ENCODE measurements at places on chromosomes 1 and 21.

GRCh38 chr1:178738780-178739179 lies 13.7 kb downstream of the RALGPS2 start:
- no peak overlapping the region for H3K27ac ChIP-seq
- H3K4me1 ChIP-seq = no peaks in the 10 kb centered on the region
- H3K36me3 ChIP-seq = no peaks in the 10 kb centered on the region

- H3K27ac ChIP-seq = no peak overlapping the region
- H3K27me3 ChIP-seq = no peaks in the 10 kb centered on the region
- no peaks in the 10 kb centered on the region for H3K36me3 ChIP-seq
- H3K4me1 ChIP-seq = no peaks in the 10 kb centered on the region
- no peak overlapping the region for H3K4me3 ChIP-seq
Measured at GRCh38 chr21:39670701-39671100, 58.0 kb downstream of the B3GALT5 start.

- peaks cover 36% of the 10 kb centered on the region for H3K4me1 ChIP-seq
- H3K27ac ChIP-seq = peak overlapping the region; percentile 58
- H3K36me3 ChIP-seq = no peaks in the 10 kb centered on the region
- no peaks in the 10 kb centered on the region for H3K27me3 ChIP-seq
Measured at GRCh38 chr1:86774305-86775295, 70.2 kb downstream of the SH3GLB1 start.

DNA sequence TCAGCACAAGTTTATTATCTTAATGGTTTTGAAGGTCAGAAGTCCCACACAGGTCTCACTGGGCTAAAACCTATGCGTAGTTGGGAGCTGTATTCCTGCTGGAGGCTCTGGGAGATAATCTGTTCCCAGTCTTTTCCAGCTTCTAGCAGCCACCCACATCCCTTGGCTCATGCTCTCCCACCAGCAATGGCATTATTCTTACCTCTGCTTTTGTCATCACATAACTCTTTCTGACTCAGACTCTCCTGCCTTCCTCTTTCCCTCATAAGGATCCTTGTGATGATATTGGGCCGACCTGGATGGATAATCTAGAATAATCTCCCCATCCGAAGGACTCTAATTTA lies 122.2 kb upstream of the PRDX6 start:
- no peaks in the 10 kb centered on the region for H3K4me1 ChIP-seq
- H3K27me3 ChIP-seq = no peaks in the 10 kb centered on the region
- no peaks in the 10 kb centered on the region for H3K36me3 ChIP-seq

DNA sequence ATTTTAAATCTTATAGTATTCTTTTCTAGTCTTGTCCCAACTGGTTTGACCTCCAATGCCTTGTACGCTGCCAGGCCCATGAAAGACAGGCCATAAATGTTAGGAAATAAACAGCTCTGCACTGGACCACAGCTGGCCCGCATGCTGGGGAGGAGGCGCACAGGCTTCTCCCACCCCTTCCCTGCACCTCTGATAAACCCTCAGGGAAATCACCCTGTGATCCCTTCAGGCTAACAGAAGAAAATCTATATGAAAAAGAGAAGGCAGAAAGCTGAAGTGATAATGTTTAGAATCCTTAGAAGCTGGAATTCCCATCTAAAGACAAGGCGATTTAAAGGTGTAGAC lies 41.5 kb downstream of the COLGALT2 start:
- H3K36me3 ChIP-seq = no peaks in the 10 kb centered on the region
- no peak overlapping the region for H3K4me3 ChIP-seq
- H3K4me1 ChIP-seq = no peaks in the 10 kb centered on the region
- no peak for DNase-seq

DNA sequence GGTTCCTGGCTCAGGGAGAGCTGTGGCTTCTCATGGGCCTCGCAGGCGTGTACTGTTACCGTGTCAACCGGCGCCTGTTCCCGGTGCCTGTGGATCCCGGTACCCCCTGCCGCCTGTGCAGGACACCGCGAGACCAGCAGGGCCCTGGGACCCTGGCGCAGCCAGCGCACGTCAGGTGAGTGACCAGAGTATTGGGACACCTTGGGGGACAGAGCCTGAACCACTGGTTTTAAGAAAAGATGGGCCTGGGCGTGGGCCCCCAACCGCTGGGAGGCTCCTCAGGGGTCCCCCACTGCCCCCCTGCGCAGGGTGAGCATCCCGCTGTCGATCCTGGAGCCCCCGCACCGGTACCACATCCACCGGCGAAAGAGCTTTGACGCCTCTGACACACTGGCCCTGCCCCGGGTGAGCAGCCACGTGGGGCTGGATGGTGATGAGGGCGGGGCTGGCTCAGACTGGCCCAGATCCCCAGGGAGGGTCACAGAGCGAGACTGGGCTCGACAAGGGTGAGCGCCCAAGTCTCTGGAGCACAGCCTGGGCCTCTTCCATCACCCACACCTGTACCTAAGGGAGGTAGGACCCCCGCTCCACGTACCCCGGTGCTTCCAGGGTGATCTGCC lies 10.5 kb downstream of the MIIP start:
- peaks cover 6% of the 10 kb centered on the region for H3K4me1 ChIP-seq
- H3K36me3 ChIP-seq = peaks cover 24% of the 10 kb centered on the region
- no peaks in the 10 kb centered on the region for H3K27me3 ChIP-seq
- no peak for DNase-seq
- H3K27ac ChIP-seq = no peak overlapping the region
- H3K4me3 ChIP-seq = no peak overlapping the region

DNA sequence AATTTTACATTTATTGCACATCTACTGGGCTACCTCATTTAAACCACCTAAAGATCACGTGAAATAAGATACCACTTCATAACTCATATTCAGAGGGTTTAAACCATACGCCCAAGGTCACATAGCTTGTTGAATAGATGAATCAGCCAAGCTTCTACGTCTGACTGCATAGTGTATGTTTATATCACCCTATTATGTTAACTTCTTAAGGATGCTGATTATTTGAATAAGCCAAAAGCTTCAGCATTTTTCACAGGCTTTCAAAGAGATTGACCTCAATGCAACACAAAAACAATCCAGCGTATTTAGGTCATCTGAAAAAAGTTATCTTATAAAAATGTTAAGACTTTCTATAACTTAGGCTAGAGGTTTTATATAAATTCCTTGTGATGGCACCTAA lies 373.8 kb downstream of the TGFB2 start:
- no peak overlapping the region for H3K27ac ChIP-seq
- DNase-seq = no peak
- no peak overlapping the region for H3K4me3 ChIP-seq
- no peaks in the 10 kb centered on the region for H3K4me1 ChIP-seq
- H3K36me3 ChIP-seq = no peaks in the 10 kb centered on the region

DNA sequence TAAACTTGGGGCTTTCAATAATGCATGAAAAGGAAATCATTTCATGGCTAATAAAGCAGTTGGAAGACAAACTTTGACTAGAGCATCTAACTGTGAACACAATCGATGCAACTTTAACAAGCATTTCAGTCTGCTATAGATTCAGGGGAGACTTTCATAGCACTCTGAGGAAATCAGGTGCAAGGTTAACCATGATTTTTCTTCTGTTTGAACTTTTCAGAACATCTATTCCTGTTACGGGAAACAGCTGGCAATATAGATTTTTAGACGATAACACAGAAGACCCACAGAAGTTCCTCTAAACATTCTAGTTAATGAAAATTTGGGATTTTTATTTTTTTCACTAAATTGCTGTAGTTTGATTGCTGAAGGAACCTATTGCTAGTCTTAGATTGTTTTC lies 177.3 kb downstream of the TRIM33 start:
- H3K36me3 ChIP-seq = no peaks in the 10 kb centered on the region
- H3K27me3 ChIP-seq = no peaks in the 10 kb centered on the region
- H3K4me3 ChIP-seq = no peak overlapping the region
- H3K4me1 ChIP-seq = no peaks in the 10 kb centered on the region
- no peak for DNase-seq

GRCh38 chr1:230509281-230509977 lies 83.3 kb upstream of the PGBD5 start:
- H3K4me3 ChIP-seq = no peak overlapping the region
- H3K27ac ChIP-seq = peak overlapping the region; percentile 1
- no peaks in the 10 kb centered on the region for H3K36me3 ChIP-seq
- DNase-seq = no peak

- peaks cover 10% of the 10 kb centered on the region for H3K4me1 ChIP-seq
- no peaks in the 10 kb centered on the region for H3K36me3 ChIP-seq
- no peak overlapping the region for H3K4me3 ChIP-seq
- H3K27ac ChIP-seq = no peak overlapping the region
Measured at GRCh38 chr1:234869182-234870019, 259.2 kb downstream of the TOMM20 start.

DNA sequence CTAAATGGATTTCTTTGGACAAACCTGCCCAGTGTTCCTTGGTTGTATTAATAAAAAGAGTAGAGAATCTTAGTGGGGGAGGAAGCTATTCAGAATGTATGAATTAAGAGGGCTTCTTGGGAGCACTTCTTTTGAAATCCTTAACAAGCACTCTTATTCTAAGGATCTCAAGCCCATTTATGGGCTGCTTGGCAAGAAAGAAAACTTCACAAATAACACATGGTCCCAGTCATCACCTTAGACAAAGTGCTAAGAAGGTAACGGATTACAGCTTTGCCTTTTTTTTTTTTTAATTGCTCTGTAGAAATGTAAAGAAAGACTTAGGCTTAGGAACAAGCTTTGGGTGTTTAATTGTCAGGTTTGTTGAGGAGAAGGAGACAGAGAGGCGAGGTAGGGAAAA lies 76.6 kb upstream of the IPO9 start:
- no peaks in the 10 kb centered on the region for H3K36me3 ChIP-seq
- peak overlapping the region; percentile 87 for H3K27ac ChIP-seq
- no peak overlapping the region for H3K4me3 ChIP-seq
- H3K27me3 ChIP-seq = no peaks in the 10 kb centered on the region
- DNase-seq = no peak
- peaks cover 100% of the 10 kb centered on the region for H3K4me1 ChIP-seq

DNA sequence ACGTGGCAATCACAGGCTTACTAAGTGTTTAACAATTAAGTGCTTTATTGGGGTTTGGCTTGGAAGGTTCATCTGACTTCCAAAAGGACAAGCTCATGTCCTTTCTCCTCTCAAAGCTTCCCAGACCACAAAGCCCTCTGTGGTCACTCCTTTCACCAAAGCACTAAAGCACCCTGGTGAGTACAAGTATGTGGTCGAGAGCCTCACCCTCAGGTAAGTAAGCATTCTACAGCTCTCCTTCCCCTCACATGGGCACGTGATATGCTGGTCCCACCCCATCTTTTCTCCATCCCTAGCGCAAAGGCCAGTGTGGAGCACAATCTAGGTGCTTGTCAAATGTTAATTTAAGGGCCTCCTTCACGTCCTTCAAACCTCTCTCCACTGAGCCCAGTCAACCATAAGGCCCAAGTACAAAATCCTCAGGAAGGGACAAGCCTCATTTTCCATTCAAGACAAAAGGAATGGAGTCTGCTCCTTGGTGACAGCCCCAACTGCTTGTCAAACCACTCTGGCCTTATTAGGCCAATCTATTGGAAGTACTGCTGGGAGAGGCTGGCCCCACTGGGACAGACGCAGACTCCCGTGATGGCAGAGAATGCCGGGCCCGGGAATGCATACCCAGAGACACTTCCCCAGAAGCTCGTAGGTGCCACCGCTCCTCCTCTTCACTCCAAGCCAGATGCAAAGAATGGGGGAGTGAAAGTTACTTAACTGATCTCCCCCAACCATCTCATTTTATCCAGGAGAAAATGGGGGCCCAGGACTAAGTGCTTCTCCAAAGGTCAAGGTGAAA lies 7.8 kb downstream of the STMN1 start:
- H3K36me3 ChIP-seq = no peaks in the 10 kb centered on the region
- no peaks in the 10 kb centered on the region for H3K27me3 ChIP-seq
- no peak overlapping the region for H3K4me3 ChIP-seq
- no peak overlapping the region for H3K27ac ChIP-seq
- H3K4me1 ChIP-seq = no peaks in the 10 kb centered on the region

- H3K27ac ChIP-seq = no peak overlapping the region
- H3K27me3 ChIP-seq = no peaks in the 10 kb centered on the region
- H3K36me3 ChIP-seq = no peaks in the 10 kb centered on the region
- H3K4me1 ChIP-seq = no peaks in the 10 kb centered on the region
- DNase-seq = no peak
Measured at GRCh38 chr1:81259625-81260411, 540.9 kb upstream of the ADGRL2 start.

- no peaks in the 10 kb centered on the region for H3K27me3 ChIP-seq
- H3K4me3 ChIP-seq = no peak overlapping the region
- DNase-seq = no peak
- H3K27ac ChIP-seq = no peak overlapping the region
- no peaks in the 10 kb centered on the region for H3K36me3 ChIP-seq
Measured at GRCh38 chr1:117364240-117364639, 3.0 kb upstream of the MAN1A2 start.

DNA sequence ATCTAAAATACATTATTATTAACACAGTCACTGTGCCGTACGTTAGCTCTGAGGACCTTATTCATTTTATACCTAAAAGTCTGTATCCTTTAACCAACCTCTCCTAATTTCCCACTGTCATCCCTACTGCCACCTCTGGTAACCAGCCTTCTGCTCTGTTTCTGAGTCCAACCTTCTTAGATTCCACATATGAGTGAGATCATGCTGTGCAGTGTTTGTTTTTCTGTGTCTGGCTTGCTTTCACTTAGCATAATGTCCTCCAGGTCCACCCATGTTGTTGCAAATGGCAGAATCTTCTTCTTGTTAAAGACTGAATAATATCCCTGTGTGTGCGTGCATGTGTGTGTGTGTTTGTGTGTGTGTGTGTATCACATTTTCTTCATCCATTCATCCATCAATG lies 64.2 kb downstream of the ETS2 start:
- no peak overlapping the region for H3K4me3 ChIP-seq
- no peaks in the 10 kb centered on the region for H3K4me1 ChIP-seq
- no peak overlapping the region for H3K27ac ChIP-seq
